A172 (cell line): ENCODE measurements at places on chromosomes 13 and 19.
A peak's percentile ranks its signal among the peaks of the same experiment; 100 is the strongest.

DNA sequence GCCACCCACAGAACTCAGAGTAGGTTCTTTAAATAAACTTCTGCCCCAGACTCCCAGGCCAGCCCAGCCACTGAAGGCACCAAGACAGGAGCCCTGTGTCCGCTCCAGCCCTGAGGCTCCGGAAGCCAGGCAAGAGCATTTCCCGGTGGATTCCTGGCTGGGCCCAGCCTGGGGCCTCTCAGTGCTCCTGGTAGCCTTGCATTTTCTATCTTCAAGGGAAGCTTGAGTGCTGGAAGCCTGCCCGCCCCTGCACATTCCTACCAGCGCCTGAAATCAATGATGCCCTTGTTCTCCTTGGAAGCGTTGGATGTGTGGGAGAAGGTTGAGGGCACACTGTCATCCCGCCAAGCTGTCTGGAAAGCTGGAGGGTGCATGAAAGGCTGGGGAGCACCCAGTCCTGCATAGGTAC, 70.3 kb downstream of the ALOX5AP start:
- peak; percentile 15 for DNase-seq

- peak; percentile 50 for DNase-seq
Observed at GRCh38 chr19:19259741-19260140, 13.4 kb downstream of the TM6SF2 start.

DNA sequence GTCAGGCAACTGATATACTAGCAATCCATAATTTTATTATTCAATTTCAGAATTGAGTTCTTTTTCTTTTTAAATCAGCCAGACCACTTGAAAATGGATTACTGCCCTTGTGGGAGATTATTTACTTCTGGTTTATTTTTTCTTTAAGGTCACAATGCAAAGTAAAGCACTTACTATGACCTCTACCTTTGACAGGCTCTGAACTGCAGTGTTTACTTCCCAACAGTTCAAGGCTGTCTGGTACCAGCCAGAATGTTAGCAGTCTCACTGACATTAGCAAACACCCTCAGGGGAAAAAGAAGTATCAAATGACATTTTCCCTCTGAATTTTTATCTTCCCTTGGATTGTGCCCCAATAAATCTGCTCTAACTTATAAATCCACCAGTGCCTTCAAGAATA, 57.5 kb downstream of the RAP2A start:
- DNase-seq, result no peak

DNA sequence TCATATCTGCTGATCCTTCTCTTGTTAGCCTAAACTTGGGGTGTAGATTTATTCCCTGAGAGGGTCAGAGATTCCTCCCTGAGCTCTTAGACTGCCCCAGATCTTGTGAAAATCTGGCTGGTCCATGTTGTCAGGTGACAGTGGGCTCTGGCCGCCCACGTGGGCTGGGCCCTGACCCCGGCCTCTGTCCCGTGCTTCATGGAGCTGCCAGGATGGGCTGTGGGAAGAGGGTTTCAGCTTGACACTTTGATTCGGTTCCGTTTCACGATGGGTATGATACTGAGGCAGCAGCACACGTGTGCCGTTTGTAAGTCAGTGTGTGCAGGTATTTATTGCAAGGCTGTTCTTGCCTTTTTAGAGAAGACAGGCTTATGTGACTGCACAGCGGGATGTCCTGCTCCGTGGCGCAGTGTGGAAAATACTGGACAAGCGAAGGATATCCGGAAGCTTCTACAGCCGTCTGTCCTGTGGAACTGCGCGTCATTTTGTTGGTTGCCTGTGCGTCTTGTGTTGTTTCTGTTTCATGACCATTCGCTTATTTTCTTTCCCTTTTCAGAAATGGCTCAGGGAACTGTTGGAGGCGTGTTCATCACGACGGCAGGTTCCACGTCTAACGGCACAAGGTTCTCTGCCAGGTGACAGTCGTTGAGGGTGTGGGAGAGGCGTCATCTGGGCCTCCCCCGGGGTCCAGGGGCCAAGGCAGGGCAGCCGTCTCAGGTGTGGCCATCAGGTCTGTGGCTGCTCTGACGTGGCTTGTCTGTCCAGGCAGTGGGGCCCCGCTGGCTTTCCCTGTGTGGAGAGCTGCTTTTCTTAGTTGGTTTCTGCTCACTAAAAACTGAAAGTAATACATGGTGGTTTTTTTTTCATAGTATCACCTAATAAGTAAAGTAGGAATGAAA, 20.5 kb downstream of the ATP4B start:
- DNase-seq, result no peak

DNA sequence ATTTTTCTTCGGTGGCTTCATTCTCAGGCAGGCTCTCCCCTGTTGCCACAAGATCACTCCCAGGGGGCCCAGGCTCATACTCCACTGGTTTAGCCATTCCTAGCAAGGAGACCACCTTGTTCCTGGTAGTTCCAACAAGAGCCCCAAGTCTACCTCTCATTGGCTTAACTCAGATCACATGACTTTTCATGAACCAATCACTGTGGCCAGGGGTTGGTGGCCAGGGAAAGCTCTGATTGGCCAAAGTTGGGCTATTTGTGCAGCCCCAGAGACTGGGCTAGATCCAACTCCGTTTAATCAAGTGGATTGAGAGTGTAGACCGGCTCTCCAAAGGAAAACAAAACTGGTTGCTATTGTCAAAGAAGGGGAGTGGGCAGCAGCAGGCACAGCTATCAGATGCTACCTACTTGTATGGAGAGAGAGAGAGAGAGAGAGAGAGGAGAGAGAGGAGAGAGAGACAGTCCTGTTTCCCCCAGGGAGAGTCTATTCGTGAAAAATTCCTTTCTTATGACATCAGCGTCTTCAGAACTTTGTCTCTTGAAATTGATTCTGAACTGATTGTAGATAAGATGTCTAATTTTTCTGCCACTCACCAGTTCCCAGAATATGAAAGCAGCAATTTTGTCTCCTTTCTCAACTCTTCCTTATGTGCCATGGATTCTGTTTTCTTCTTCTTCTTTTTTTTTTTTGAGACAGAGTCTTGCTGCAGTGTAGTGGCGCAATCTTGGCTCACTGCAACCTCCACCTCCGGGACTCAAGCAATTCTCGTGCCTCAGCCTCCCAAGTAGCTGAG, 5.9 kb downstream of the CEACAM19 start:
- DNase-seq, result peak; percentile 78

GRCh38 chr19:41220811-41221210, 1.8 kb downstream of the AXL start:
- no peak for DNase-seq

DNA sequence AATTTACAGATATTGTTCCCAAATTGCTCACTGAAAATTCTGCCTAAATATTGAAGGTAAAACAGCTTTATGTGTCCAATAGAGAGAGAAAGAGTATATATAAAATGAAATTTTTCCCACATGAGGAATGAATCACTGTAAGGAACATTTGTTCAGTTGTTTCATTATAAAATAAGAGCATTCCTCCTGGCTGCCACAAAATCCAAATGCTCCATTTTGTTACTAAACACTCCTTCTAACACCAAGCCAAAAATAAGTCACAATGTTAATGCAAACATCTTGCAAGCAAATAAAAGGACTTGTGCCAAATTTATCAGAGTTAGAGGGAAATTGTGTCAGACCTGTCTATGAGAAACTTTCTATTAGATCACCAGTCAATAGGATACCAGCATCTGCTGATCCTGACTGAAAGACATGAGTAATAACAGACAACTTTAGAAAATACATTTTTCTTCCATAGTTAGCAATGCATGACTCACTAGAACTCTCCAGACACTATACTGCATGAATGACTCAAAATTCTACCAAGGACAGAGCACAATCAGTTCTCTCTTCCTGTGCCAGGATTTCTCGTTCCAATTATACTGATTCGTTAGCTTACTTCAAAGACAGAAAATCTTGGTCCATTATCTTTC, 83.5 kb upstream of the FNDC3A start:
- DNase-seq, result peak; percentile 77

DNA sequence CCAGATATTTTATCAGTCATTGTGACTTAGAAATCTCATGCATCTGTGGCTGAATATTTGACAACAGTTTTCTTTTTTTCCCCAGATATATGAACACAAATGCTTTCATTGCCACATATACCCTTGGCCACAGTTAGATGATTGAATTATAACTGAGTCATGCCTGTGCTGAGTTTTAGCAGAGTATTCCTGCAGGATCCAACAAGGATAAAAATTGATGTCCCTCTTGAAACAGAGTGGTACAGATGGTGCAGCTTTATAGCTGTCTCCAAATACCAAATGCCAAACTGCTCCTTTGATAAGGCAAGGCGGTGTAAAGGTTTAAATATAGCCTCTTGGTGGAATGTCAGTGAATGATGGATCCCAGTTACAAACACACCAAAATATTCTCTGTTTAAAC, 428.5 kb downstream of the GPC6 start:
- no peak for DNase-seq

GRCh38 chr19:10695401-10696398, 5.5 kb upstream of the QTRT1 start:
- peak; percentile 49 for DNase-seq

DNA sequence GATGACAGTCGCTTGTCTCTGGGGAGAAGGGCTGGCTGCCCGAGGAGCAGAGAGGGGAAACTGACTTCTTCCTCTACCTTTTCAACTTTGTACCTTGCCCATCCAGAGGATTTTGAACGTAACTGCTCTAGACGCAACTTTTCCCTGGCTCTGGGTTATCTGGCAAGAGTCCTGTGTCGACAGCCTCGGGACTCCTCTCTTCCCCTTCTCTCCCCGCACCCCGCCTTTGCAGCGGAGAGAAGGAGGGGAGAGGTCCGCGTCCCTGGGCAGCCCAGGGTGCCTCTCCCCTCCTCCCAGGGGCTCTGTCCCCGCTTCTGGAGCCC, 574 bp downstream of the SH3GL1 start:
- DNase-seq, result peak; percentile 31

GRCh38 chr19:13600802-13601201, 94.5 kb upstream of the CACNA1A start:
- DNase-seq, result no peak

DNA sequence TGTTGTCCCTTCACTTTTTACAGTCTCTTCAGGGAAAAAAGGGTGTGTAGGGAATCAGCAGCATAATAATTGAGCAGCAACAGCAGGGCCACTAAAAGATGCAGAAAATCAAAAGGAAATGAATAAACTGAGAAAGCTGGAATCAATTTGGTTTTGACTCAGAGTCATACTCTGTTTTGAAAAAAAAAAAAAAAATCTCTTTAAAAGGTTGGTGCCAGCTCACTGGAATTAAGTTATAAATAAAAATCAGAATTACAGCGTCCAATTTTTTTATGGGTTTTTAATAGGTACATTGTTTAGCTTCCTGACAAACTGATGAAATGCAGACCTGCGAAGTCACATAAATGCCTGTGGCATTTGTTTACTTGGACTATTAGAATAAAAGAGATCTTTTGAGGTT, 231.9 kb downstream of the COG6 start:
- DNase-seq, result no peak

- no peak for DNase-seq
Observed at GRCh38 chr19:2289714-2290435, 7.9 kb upstream of the PEAK3 start.

GRCh38 chr13:42777467-42777866, 3.9 kb upstream of the FAM216B start:
- DNase-seq, result no peak

DNA sequence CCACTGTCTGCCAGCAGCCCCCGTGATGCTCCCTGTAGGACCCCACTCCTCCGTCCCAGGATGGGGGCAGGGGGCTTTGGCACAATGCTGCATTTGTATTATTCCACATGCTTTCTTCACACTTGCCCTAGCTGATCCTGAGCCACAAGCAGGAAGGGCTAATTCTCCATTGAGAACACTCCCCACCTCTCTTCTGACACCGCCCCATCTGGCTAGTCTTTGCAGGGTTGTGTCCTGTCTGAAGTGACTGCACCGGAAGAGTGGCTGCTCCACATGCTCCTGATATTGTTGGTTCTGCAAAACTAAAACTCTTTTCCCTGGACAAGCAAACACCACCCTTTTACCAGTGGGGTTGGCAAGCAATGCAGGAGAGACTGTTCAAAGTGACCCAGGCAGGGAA, 18.0 kb downstream of the ZNF574 start:
- no peak for DNase-seq

GRCh38 chr19:10855879-10856522, 7.8 kb downstream of the C19orf38 start:
- DNase-seq, result peak; percentile 37

DNA sequence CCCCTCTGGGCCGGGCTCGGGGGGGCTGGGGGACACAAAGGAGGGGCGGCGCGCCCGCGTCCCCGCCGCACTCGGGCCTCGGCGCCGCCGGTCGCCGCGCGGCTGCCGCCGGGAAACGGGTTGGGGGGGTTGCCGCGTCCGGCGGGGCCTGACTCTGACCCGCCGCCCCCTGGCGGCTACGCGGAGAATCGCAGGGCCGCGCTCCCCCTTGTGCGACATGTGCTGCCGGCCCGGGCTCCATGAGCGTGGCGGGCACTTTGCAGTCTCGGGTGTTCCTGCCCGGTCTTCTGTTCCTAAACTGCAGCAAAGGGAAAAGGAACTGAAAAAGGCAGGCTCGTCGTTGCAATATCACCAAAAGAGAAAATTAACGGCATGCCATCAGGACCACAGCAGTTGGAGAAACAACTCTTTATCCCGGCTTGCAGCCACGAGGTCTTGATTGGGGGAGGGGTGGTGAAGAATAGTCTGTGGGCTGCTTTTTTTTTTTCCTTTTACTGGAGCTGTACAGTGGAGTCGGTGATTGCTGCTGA, 1.5 kb downstream of the MIR17HG start:
- DNase-seq, result peak; percentile 67

DNA sequence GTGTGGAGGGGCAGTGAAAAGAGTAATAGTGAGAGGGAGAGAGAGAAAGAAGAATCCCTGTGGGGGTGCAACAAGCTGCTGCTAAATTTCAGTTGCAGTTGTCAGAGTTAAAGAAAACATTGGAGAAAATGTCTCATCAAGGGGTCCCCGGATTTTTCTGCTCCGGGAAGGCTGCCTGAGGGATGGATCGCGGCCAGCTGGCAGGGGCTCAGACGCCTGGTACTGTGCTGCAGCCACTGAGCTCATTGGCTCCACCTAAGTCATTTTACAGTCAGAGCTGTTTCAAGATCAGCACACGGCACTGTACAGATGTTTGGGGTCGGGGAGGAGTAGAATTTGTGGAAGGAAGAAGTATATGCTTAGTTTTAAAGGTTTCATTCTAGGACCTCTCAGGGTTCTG, 106.2 kb downstream of the SHISA2 start:
- no peak for DNase-seq

GRCh38 chr13:50892210-50892944, 17.2 kb upstream of the RNASEH2B start:
- no peak for DNase-seq
